ENCODE measurements at places on chromosomes 12 and 14.

GRCh38 chr14:69093631-69094421 lies 59.1 kb downstream of the DCAF5 start:
- no peak for DNase-seq

- no peak for DNase-seq
Measured at GRCh38 chr12:130497991-130498390, 160.3 kb downstream of the PIWIL1 start.

DNA sequence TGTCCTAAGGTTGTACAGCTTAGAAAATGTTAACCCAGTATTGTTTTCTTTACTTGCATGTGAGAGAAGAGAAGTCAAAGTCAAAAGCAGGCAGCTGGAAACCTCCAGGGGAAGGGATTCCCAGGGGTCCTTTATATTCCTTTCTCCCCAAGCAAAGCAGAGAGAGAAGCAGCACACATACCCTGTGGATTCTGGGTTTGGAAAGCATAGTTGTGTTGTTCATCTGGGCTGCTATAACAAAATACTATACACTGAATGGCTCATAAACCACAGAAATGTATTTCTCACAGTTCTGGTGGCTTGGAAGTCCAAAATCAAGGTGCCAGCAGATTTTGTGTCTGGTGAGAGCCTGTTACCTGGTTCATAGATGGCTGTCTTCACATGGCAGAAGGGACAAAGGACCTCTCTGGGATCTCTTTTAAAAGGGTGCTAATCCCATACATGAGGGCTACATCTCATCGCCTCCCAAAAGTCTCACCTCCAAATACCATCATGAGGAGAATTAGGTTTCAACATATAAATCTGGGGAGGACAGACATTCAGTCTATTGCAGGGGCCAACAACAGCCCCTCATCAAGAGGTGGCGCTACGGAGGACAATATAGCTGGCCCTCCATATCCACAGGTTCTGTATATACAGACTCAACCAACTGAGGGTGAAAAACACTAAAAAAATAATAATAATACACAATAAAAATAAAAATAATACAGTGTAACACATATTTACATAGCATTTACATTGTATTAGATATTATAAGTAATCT lies 19.3 kb upstream of the PCNX1 start:
- no peak for DNase-seq

DNA sequence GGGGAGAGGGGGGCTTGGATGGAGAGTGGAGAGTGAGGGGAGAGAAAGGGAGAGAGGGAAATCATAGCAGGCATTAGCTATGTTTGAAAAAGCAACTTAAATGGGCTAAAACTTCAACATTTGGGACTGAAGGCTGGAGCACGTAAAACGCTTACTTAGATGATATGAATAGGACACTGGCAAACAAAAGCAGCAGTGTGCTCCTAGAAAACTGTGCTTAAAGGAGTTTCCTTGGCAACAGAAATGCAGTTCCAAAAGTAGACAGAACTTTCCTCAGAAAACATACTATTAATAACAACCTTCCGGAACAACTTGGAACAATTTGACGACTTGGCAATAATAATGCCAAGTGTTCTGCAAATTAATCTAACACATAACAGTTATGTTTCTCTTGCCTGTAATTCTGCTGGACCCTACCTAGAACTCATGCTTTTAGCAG lies 235.5 kb upstream of the NPAS3 start:
- no peak for DNase-seq

GRCh38 chr12:19967001-19967400 lies 401.3 kb upstream of the PDE3A start:
- DNase-seq = no peak

DNA sequence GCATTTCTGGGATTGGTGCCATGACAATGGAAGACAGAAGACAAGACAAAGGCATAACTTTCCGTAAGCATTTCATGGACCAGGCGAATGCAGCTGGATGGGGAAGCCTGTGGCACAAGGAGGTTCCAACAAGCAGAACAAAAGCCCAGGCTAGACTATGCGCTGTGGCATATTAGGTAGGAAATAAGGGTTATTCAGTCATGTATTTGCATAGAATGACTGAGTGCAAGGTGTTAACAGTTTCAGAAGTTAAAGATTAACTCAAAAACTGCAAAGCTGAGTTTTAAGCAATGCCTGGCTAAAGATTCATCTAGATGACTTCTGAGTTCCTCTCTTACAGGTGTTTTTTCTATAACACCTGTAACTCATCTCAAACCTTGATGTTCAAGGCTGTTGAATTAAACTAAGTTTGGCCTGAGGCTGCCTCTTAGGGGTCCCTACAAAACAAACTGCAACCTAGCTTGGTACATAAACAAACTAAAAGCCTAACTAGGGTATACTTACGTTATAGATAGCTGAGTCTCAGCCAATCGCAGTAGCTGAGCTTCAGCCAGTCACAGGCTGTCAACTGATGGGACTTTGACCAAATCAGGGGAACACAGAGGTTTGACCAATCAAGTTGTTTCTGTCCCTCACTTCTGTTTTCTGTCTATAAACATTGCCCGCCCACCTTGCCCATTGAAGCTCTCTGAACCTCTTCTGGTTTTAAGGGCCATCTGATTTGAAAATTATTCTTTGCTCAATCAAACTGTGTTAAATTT lies 52.2 kb upstream of the PLBD1 start:
- DNase-seq = peak; percentile 9

DNA sequence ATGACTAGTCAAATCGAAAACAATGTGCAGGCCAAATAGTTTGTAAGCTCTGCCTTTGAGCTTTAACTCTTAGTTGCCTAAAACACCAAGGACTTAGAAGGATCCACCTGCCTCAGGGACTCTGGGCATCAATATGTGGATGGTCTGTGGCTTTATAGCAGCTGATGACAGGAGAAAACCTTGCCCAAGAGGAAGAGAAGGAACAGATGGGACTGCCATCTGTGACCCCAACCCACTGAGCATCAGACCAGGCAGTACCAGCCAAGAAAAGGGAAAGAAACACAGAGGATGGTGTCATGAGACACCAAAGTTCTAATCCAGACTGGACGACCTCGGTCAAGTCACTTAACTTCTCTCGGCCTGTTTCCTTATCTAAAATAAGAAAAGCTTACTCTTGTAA lies 12.7 kb downstream of the TGFB3 start:
- no peak for DNase-seq

DNA sequence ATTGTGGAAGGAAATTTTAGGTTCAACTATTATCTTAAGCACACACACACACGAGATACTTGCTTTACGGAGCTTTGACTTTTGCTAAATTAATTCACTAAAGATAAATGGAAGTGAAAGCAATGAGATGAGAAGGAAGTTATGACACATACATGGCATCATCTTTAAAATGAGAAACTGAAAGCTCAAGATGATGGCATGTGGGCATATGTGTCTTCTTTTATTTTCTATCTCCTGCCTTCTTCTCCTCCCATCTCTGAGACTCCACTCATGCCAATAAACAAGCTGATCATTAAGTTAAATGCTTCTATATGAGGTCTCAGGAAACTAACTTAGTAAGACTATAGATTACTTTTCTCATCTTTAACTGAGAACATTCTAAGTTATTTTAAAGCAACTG lies 216.7 kb downstream of the MED13L start:
- no peak for DNase-seq

- DNase-seq = no peak
Measured at GRCh38 chr14:29717901-29718300, 209.7 kb downstream of the PRKD1 start.

GRCh38 chr14:72851635-72852034 lies 42.3 kb downstream of the DPF3 start:
- no peak for DNase-seq

DNA sequence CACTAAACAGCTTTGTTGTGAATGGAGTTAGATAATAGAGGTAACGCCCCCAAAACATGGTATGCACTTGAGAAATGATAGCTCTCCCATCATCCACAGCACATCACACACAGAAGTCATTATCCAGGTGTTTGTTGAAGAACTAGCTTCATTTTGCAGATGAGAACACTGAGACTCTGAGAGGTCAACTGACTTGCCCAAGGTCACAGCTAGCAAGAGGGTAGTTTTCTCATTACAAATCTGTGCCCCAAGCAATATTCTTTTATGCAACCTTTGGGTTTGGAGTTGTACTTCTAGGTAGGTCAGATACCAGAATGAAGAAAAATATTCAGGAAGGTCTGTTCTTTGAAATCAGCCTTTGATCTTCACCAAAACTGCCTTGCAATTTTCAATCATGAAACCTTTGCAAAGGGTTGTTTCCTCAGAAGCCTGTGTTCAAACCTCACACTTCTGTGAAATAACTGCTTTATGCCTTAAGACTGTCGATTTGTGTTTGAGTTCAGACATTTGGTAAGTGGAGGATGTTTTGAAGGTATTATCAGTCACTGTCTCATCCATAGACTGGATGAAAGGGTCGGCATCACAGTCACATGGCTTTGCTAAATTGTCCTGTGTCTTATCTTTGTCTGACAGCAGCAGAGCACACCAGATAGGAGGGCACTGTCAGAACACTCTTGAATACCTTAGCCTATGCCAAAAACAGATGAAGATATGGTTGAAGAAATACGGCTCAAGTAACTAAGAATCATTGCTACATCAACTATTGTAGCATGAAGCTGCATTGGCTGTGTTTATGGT lies 233.2 kb upstream of the BTG1 start:
- DNase-seq = no peak

DNA sequence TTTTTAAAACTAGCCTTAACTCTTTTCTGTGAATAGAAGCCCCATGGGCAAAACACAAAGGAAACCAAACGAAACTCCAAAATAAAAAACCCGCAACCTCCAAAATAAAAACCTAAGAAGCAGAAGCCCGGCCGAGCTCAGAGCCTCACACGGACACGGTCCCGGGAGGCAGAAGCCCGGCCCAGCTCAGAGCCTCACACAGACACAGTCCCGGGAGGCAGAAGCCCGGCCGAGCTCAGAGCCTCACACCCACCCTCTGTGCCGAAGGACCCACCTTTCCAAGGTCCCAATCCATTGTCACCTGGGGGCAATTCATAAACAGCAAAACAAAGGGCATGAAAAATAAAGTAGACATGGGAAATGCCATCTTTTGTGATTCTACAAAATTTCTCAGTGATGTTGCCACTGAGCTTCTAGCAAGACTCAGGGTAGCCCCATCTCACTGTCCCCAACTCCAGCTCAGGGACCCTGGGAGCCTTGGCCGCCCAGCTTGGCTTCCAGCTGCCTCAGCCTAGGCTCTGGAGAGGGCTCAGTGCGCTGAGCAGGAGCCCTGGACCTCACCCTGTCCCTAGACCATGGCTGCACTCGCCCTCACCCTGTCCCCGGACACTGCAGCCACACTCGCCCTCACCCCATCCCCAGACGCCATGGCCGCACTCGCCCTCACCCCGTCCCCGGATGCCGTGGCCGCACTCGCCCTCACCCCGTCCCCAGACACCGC lies 82.2 kb downstream of the GALNT9 start:
- DNase-seq = no peak

- DNase-seq = no peak
Measured at GRCh38 chr14:58785701-58786100, 147.9 kb downstream of the DACT1 start.

- peak; percentile 46 for DNase-seq
Measured at GRCh38 chr12:106288494-106289195, 13.9 kb upstream of the TCP11L2 start.

DNA sequence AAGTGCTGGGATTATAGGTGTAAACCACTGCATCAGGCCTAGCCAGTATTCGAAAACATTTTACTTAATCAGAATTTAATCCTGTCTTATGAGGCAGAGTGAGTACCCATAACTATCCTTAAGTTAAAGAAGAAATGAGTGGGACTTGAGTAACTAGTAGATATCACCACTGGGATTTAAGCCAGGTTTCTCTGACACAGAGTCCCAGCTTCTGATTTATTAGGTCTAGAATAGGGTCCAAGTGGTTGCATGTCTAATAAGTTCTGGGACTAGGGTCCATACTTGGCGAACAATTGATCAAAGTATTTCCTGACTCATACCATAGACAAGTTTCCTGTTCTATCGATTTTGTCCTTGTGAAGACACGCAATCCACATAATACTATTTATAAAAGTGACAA lies 18.9 kb downstream of the PTPRB start:
- DNase-seq = no peak

- no peak for DNase-seq
Measured at GRCh38 chr12:131210506-131211339, 257.0 kb downstream of the ADGRD1 start.

DNA sequence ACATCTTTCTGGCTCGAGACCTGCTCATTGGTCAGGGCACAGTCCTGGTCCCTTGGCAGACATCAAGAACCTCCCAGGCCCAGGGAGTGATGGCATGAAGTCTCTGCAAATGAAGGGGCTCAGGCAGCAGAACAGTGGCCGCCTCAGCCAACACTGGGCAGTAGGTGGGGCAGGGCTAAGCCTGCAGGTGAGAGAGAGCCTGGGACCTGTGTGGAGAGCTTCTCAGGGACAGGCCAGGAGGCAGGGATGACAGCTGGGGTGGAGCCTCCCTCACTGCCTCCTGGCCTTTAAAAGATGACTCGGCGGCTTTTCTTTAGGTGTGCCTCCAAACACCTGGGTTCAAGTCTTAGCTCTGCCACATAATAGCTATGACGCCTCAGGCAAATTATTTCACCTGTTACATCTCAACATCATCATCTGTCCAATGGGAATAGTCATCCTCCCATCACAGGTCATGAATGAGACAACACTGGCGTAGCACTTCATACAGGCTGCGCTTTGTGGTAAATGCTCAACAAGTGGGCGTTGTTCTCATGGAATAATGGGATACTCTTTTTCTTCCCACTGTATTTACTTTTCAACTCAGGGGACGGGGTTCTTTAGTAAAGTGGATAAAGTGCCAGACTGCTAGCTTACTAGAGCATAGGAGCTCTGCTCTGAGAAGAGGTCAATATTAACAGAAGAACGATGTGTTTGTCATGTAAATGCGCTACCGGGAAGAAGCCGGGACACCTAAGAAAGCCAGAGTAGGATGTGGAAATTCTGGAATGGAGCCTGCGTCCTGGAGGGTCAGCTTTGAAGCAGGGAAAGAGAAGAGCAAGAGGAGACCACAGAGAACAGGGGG lies 277.4 kb downstream of the FOXN3 start:
- no peak for DNase-seq

DNA sequence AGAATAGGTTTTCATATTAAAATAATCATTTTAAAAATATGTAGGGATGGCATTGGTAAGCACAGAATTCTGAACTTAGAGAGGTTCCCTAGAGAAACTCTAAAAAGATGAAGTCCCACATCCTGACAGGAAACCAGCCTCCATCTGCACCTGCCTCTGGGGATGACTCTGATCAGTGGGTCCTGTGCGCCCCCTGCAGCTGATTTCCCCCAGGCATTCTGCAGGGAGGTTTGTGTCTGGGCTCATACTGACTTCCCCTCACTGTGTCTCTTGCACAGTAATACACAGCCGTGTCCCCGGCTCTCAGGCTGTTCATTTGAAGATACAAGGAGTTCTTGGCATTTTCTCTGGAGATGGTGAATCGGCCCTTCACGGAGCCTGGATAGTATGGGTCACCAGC lies 602.9 kb downstream of the TMEM121 start:
- no peak for DNase-seq

- no peak for DNase-seq
Measured at GRCh38 chr14:106662936-106663550, 1136.7 kb downstream of the TMEM121 start.

GRCh38 chr14:29085546-29085945 lies 319.0 kb downstream of the FOXG1 start:
- DNase-seq = no peak
